ENCODE measurements at places on chromosomes 4 and X.

DNA sequence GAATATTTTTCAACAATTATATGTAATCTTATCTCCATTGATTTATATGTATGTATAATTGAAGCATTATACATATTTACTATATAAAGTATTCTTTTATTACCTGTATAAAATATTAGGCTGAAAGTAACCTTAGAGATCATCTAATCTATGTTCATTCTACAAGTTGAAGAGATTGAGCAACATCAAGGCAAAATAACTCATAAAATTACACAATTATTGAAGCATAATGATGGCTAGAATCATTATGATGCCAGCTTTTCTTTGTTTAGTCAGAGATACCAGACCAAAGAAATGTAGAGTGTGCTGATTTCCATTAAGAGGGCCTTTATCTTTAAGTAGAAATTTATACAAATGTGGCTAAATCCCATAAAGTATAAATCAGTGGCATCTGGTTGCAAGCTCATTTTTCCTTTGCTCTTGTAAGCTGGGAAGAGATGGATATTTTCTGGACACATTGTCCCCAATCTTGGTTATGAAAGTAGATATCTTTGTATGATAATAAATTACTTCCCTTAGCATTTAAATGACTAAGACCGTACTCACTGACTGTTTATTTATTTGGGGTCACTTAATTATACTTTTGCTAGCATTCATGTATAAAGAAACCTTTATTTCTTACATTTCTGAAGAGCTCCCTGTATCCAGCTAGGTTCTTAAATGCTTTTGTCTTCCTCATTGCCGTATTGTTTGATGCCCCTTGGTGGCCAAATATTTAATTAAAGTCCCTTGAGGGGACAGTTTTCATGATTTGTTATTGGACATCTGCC is 339.8 kb downstream of the PCDH7 start:
- DNase-seq: no peak

DNA sequence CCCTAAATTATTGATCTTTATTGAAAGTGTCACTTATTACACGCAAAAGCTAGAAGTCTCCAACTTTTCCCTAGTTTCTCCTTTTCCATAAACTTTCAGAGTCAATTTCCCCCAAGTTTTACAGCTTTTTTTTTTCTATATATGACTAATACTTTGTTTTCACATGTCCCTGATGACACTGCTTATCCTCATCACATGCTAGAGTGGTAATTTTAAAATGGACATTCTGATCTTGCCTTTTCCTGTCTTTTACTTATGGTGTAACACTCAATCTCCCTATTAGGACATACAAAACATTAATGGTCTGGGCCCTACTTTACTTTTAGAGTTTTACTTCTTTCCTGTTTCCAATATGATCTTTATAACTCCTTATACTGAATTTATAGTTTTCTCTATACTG is 112.6 kb downstream of the ANK2 start:
- no peak for DNase-seq

DNA sequence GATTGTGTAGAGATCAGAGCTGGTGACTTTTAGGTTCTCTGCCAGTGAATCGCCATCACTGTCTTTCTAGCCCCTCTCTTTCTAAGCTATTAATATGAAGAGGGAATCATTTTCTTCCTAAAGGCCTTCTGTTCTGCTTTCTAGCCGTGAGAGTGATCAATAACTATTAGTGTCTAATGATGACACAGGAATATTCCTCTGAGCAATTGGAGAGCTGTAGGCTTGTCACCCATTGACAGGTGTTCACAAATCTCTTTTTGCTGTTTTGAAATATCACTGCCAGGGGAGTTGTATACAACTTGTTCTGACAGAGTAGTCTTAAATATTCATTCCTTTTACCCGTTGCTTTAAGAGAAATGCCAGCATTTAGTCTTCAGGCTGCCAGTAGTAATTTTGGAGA is 13.9 kb downstream of the FHIP1A start:
- DNase-seq: no peak

GRCh38 chr4:5747738-5748375 is 36.9 kb downstream of the EVC start:
- DNase-seq: no peak

DNA sequence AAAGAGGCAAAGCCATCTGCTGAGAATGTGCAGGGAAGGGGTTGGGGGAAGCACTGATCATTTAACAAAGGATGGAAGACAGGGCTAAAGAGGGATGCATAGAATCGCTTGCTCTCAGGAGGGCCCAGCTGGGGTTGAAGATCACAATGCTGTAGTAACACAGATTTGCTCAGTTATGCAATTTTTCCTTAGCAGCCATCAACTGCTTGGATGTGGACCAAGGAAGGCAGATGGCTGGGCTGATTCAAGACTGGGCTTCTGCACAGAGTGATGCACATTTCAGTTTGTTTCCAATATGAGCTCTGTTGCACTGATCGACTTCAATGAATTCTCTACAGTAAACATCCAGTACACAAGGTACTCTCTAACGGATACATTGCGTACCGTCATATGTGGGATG is 127.8 kb upstream of the TBL1X start:
- DNase-seq: no peak

DNA sequence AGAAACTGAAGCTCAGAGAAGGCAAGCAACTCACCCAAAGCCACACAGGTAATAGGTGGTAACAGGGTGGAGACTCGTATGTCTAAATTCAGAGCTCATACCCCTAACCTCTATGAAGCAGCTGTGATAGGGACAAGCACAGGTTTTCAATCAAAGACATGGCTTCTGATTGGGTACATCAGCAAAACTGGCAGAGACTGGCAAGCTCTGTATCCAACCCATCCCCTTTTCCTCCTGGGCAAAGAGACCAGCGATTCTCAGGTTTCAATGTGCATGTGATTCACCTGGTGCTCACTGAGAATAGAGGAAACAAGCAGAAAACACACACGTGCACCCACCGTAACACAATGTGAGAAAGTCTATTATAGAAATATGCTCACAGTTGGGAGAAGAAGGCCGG is 153.0 kb downstream of the SMIM20 start:
- no peak for DNase-seq

- no peak for DNase-seq
Observed at GRCh38 chr4:1851160-1851559, 4.8 kb downstream of the LETM1 start.

GRCh38 chr4:172514011-172514410 is 654.6 kb upstream of the GALNT7 start:
- DNase-seq: no peak

DNA sequence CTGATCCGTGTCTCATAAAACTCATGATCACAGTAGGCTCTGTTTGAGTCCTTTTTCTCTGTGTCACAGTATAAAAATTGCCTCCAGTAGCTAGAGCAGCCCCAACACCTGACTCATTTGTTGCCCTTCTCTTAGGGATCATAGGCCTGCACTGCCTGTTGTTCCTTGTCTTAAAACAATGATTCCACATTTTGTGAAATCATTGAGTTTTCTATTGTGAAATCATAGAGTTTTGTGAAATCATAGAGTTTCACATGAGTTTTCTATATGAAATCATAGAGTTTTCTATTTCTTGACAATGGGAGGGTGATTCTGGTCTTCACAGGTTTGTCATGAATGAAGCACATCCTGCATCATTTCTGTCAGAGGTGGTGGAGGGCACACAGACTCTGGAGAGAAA is 239.9 kb downstream of the GASK1B start:
- DNase-seq: no peak

GRCh38 chr4:109611045-109611646 is 51.1 kb downstream of the MCUB start:
- DNase-seq: no peak

DNA sequence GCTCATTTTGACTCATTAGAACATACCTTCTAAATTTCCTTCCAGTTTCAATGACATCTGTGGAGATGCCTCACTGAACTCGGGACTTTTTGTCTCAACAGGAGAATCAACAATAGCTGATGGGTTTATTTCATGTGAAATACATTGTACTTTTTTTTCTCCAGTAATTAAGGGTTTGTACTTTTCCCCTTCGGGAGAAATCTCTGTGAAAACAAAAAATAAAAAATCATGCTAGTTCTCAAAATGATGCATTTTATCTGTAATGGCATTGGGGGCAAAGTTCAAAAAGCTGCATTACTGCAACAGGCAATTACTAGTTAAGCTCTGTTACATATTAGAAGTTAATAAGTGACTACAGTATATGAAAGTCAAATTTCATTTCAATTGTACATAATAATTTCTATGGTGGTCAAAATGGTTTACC is 167.3 kb upstream of the SH3RF1 start:
- no peak for DNase-seq

DNA sequence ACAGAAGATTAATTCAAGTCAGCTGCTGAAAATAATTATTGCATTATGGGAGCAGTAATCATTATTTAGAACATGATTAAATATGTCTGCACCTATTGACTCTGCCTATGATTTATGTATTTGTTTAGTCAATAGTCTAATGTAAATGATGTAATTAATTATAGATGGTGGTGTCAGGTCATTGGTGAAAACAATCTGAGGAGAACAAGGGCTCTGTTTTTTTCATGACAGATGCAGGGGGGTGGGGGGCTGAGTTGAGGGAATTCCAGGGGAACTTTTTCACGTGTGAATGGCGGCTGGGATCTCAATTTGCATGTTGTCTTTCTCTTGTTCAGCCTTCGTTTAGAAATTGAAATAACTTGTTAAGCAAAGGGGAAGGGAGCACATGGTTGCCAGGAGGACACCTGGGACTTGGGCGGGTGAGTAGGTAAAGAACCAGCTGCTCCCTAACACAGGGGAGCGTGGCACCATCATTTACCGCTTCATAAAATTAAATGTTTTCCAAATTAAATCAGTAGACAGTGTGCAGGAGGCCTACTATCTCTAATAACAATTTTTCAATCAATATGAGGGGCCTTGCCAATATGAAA is 65.4 kb downstream of the NKX6-1 start:
- peak; percentile 13 for DNase-seq

- DNase-seq: no peak
Observed at GRCh38 chr4:13659341-13660070, 32.0 kb upstream of the BOD1L1 start.

DNA sequence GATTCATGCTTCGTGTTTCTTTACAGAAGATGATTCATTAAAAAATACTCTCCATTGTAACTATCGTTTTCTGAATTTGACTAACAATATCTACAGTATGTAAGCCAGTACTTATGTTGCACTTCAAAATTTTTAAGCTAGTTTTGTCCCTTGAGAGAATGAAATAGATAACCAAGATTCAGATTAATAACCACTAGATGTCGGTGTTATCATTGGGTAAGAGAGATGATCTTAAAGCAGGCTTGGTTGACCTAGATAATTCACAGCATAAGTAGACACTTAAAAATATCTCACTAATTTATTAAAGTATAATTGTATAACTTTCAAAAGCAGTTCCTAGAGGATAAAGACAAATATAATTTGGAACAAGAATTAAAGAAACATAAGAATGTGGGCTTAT is 430.9 kb downstream of the C4orf33 start:
- no peak for DNase-seq

GRCh38 chr4:47839259-47839658 is 1.4 kb upstream of the CORIN start:
- no peak for DNase-seq

DNA sequence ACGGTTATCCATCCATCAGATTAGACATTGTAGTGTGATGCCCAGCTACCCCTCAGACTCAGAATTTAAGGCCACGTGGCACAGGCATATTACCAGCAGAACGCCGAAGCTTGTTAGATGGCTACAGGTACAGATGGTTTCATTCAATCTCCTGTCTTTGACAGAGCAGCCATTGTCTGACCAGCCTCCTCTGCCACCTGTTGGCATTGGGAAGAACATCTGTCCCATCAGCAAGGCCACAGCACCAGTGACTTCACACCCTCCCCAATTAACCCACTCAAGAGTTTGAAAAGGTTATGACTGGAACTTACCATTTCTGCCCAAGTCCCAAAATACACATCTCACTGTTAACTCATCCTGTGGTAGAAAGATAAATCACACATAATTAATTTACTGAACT is 22.0 kb upstream of the PHKA2 start:
- no peak for DNase-seq

- no peak for DNase-seq
Observed at GRCh38 chr4:104795264-104795939, 300.7 kb upstream of the CXXC4 start.

DNA sequence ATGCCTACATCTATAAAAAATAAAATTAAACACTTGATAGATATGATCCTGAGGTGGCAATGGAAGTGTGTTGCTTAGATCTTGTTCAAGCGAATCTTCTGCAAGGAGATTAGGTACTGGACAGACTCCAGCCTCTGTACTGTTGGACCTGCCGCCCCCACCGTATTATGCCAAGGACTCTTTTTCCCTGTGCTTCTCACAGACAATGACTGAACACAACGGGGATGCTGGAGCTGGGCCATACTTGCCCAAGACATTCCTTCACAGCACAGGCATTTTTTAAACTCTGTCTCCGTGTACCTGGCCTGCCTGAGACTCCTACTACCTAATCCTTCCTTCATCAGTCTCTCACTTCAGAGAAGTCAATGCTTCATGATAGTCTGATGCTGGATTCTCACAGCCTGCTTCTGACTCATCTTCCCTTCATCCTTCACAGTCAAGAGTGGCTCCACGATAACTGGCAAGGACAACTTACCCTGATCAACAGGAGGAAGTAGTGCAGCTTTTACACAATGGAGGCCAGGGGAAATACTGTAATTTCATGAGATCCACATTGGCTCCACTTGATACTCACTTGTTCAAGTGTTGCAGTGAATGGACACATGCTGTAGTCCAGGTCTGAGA is 754.6 kb upstream of the AGA start:
- DNase-seq: no peak

DNA sequence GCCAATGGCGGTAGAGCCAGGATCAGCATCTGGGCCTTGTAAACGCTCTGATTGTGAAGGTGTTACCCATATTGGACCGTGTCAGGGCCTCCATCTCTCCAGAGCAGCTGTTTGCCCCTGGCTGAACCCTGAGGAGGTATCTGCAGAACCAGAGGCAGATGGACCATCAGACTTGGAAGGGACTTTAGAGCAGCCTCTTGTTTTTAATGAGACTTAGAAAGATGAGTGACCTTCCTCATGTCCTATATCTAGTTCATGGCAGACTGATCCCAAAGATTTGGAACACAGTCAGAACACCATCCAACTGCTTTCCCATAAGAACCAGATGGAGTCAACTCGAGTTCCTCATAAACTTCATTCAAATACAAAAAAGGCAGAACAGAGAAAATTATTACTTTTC is 135.1 kb upstream of the MSX1 start:
- no peak for DNase-seq

- DNase-seq: no peak
Observed at GRCh38 chr4:27154706-27155105, 294.1 kb downstream of the STIM2 start.

- DNase-seq: peak; percentile 28
Observed at GRCh38 chrX:4830880-4831557, 1117.6 kb upstream of the PRKX start.

- no peak for DNase-seq
Observed at GRCh38 chr4:30720661-30721184, 554 bp downstream of the PCDH7 start.

GRCh38 chrX:97398030-97398551 is 514.4 kb downstream of the RPA4 start:
- no peak for DNase-seq

DNA sequence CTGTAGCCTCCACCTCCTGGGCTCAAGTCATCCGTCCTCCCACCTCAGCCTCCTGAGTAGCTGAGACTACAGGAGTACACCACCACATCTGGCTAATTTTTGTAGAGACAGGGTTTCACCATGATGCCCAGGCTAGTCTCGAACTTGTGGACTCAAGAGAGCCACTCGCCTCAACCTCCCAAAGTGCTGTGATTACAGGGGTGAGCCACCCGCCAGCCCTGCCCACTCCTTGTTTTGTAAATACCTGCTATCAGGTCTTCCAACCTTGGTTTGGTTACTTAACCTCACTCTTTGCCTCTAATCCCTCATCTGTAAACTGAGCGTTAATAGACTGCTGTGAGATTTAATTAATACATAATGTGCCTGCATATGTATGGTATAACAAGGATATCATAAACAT is 803 bp downstream of the CNGA1 start:
- no peak for DNase-seq
